Lower lobe of right lung (tissue), 2 donors: ENCODE measurements at places on chromosomes 12 and 14. TPM values are rescaled to one million over a fixed set of nuclear protein-coding genes. Genes with fewer than 3 reads are reported as not detected.

SYNDIG1L gene
- total RNA-seq, result 1.6 TPM

DNA sequence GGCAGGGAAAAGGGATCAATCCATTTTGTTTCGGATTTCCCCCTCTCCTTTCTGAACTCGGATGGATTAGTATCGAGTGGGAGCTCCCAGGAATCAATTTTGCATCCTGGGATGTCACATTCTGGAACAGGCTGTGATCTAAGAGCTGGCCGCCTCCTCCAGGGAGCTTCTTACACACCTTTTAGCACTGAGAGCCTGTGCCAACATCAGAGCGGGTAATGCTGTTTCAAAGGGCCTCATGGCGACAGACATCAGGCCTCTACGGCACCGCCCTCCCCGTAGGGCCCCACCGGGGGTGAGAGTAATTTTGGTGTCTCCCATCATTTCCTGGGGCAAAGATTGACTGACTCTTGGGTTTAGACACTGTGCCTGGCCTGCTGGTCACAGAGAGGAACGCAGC, 2.7 kb downstream of the GALNT9 start:
- peaks cover 73% of the 10 kb centered on the region for H3K27me3 ChIP-seq
- no peak for DNase-seq
- H3K4me1 ChIP-seq, result peaks cover 7% of the 10 kb centered on the region
- no peak overlapping the region for H3K27ac ChIP-seq
- H3K4me3 ChIP-seq, result no peak overlapping the region
- no peaks in the 10 kb centered on the region for H3K36me3 ChIP-seq

SAMD15 gene
- 2.8 TPM for total RNA-seq

DNA sequence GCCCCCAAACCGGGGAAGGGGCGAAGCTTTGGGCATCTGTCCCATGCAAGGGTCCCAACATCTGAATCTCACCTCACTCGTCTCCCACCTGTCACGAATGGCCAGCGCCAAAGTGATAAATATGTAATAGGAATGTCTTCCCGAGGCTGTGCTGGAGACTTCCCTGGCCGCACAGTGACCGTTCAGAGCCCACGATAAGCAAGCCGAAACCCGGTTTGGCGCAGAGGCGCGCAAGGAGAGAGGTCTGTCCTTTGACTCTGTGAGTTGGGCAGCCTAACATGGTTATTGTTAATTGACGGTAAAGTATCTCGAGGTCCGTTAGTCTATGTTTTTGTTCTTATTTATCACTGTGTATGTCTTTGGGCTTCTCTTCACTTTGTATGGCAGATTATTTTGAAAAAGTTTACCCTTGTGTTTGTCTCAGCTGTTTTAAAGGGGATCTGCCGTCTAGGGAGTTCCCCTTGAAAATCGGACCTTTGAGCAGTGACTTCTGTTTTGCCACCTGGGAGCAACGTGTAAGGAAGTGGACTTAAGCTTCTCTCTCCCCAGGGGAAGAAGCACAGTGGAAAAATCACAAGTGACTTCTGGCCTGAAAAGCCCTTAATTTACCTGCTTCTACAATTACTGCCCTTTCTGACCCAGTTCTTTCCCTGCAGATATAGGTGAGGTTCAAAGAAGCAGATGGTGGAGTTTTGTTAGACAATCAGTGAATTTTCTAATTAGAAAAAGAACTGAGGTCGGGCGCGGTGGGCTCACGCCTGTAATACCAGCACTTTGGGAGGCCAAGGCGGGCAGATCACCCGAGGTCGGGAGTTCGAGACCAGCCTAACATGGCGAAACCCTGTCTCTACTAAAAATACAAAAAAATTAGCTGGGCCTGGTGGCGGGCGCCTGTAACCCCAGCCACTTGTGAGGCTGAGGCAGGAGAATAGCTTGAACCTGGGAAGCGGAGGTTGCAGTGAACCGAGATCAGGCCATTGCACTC, 1.1 kb upstream of the TM9SF1 start:
- H3K36me3 ChIP-seq, result peaks cover 33% of the 10 kb centered on the region
- H3K27ac ChIP-seq, result peak overlapping the region; percentile 98
- H3K27me3 ChIP-seq, result no peaks in the 10 kb centered on the region
- peaks cover 28% of the 10 kb centered on the region for H3K4me1 ChIP-seq

GRCh38 chr12:71410844-71411243, 28.8 kb upstream of the LGR5 start:
- no peaks in the 10 kb centered on the region for H3K27me3 ChIP-seq
- H3K27ac ChIP-seq, result no peak overlapping the region
- H3K4me1 ChIP-seq, result peaks cover 4% of the 10 kb centered on the region
- DNase-seq, result no peak

DNA sequence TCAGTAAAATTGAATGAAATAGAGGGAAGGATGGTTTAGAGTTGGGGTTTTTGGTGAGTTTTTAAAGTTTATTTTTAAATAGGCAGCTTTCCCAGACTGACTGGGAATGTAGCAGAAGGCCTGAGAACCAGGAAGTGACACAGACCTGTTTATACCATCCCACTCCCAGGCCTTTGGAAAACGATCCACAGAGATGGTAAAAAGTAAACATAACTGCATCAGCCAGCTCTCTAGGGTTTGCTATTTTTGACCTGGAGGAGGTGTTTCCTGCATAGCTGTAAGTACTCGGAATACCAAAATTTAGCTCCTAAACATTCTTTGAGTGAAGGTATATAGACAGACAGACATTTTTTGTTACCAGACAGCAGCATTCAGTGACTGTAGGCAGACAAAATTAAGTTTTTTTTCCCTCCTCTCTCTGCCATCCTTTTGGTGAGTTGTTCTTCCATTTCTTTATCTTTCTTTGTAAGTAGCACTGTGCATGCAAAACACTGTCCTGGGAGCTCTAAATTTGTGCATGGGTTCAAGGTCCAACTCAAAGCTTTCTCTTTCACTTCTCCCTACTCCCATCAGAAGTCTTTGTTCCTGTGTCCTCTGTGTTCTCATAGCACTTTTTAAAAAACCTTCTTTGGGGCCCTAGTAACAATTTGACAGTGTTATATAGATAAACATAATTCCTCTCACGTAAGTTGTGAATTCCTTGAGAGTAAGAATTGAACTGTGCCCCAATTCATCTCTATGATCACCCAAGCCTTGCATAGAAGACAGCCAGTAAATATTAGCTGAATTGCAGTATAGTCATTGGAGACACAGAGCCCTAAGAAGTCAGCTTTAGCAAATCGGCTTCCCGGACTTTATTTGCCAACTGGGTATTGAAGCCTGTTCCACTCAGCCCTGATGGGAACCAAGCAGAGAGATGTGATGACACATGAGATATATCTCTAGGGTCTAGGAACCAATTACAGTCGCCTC, 37.4 kb downstream of the SUSD6 start:
- H3K27me3 ChIP-seq, result no peaks in the 10 kb centered on the region
- no peak for DNase-seq

DNA sequence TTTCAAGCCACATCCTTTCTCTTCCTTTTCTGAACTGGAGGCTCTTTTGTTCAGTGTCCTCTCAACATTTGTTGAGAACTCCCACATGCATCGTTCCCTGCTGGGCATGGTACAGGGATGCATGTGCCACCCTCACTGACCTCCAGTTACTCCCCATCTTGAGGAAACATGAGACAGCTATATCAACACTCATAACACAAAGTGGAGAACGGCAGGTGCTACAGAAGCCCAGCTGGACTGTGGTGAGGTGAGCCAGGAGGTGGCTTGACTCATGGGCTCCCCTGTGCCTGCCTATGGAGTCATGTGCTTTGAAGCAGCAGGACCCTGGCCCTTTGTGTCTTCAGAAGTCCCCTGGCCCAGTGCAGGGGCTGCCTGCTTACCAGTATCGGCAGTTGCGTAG, 9.7 kb downstream of the MYH6 start:
- H3K36me3 ChIP-seq, result no peaks in the 10 kb centered on the region
- no peak overlapping the region for H3K4me3 ChIP-seq
- H3K27me3 ChIP-seq, result no peaks in the 10 kb centered on the region
- no peak overlapping the region for H3K27ac ChIP-seq

DNA sequence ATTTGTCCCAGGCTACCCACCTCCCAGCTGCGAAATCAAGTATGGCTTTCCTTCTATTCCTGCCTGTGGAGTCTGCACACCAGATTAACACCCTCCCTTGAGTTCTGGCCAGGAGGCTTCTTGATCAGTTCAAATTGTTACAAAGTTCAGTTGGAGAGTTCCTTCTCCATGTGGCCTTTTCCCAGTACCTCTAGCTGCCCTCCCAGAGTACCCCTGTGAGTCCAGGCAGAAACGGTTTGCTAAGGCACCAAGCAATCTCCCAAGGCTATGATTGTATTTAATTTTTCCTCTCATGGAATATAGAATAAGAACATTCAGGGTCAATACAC, 49.7 kb upstream of the ERGIC2 start:
- no peaks in the 10 kb centered on the region for H3K36me3 ChIP-seq
- no peaks in the 10 kb centered on the region for H3K27me3 ChIP-seq
- no peak for DNase-seq
- H3K27ac ChIP-seq, result no peak overlapping the region
- H3K4me1 ChIP-seq, result peaks cover 9% of the 10 kb centered on the region
- no peak overlapping the region for H3K4me3 ChIP-seq

- H3K4me3 ChIP-seq, result no peak overlapping the region
- no peaks in the 10 kb centered on the region for H3K36me3 ChIP-seq
- H3K4me1 ChIP-seq, result no peaks in the 10 kb centered on the region
- no peaks in the 10 kb centered on the region for H3K27me3 ChIP-seq
These were observed 38.9 kb downstream of the NELL2 start for GRCh38 chr12:44837114-44837755.

MYH6 gene
- total RNA-seq, result 0.62 TPM

DNA sequence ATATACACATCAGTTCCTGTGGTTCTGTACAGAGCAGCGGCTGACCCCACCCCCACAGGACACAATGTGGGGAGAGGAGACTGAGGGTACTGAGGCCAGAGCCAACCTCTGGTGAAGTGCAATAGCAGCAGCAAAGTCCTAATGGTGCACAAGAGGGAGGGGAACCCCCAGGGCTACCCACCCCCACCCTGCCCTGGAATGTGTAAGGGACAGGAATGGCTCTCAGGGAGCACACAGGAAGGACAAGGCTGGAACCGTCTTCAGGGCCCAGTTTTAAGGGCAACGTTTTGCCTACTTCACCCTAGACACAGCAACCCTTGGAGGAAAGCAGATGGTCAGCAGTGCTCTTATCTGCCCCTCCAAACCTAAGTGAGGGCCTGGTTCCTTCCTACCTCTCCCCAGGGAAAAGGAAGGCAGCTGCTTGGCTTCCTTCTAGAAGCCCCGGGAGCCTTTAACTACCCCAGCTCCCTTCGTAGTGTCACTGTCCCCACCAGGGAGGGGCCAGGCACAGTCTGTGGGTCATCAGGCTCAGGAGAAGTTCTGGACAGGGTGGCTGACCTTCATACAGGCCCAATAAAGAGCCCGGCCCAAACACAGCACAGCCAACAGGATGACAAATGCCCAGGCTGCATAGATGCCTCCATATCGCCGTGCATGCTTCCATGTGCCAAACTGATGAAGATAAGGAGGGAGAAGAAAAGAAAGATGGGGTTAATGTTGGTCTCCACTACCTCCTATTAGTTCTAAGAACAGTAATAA, 3.0 kb downstream of the PIP4P1 start:
- H3K27ac ChIP-seq, result no peak overlapping the region
- H3K36me3 ChIP-seq, result peaks cover 48% of the 10 kb centered on the region
- no peaks in the 10 kb centered on the region for H3K27me3 ChIP-seq

FGD4 gene
- total RNA-seq, result 55.6 TPM

DNA sequence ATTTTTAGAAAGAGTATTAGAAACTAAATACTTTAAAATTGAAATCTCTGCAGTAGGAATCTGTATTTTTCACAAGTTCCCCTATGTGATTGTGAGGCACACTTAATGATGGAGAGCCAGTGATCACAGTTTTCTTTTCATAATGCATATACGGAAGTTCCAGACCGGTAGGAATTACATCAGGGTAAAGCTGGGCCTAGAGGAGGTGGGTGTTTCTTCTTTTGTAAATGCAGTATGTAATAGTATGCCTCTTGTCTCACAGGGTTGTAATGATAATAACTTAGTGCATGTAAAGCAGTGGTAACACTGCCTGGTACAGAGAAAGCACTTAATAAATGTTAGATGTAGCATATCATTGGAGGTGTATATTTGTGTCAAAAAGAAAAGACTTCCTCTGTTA, 57.2 kb upstream of the LRTM2 start:
- no peak overlapping the region for H3K4me3 ChIP-seq
- peaks cover 11% of the 10 kb centered on the region for H3K4me1 ChIP-seq
- H3K36me3 ChIP-seq, result no peaks in the 10 kb centered on the region
- no peak for DNase-seq
- H3K27me3 ChIP-seq, result no peaks in the 10 kb centered on the region

NTF3 gene
- 1.2 TPM for total RNA-seq

DNA sequence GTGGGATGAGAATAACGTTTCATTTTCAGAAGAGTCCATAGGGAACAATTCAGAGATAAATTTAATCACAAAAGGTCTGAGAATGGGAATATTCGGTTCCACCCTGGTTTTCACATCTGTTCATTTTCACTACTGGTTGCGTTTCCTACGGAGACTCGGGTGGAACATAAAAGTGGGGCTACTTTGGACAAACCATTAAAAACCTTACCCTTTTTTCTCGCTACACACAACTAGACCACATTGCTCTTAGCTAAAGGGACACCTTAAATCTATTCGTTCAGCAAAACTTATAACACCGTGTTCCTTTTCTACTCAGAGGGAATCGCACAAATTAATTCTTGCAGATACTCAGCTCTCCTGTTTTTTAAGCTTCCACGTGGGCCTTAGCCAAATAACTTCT, 1.0 kb upstream of the SUDS3 start:
- DNase-seq, result no peak
- peak overlapping the region; percentile 98 for H3K27ac ChIP-seq
- no peaks in the 10 kb centered on the region for H3K27me3 ChIP-seq
- peak overlapping the region; percentile 95 for H3K4me3 ChIP-seq
- H3K4me1 ChIP-seq, result peaks cover 45% of the 10 kb centered on the region

DNA sequence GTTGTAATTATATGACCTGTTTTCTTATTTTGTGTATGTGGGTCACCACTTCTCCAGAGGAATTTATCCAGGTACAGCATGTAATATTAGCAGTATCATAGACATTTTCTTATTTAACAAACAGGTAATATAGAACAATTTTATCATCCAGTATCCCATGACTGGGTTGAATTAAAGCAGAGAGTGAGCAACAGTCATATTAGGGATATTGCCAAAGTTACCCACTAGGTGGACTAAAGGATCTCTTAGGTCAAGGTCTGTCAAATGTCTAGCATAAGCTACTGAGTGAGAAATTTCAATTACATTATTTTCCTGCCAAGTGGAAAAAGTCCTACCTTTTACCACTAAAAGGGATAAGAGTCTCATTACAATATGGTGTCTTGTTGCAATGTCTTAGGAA, 62.1 kb upstream of the TRIM9 start:
- H3K27ac ChIP-seq, result no peak overlapping the region
- DNase-seq, result no peak

- no peaks in the 10 kb centered on the region for H3K36me3 ChIP-seq
- no peak overlapping the region for H3K4me3 ChIP-seq
- H3K27me3 ChIP-seq, result no peaks in the 10 kb centered on the region
- H3K27ac ChIP-seq, result no peak overlapping the region
- peaks cover 14% of the 10 kb centered on the region for H3K4me1 ChIP-seq
- no peak for DNase-seq
These were observed 1.3 kb downstream of the AK7 start for GRCh38 chr14:96393071-96393691.

PLEKHG3 gene
- total RNA-seq, result 33.1 TPM

GRCh38 chr12:111158992-111159391, 209.9 kb downstream of the PHETA1 start:
- H3K27me3 ChIP-seq, result peaks cover 31% of the 10 kb centered on the region
- no peak for DNase-seq
- no peaks in the 10 kb centered on the region for H3K36me3 ChIP-seq
- no peak overlapping the region for H3K27ac ChIP-seq
